RPMI7951 (cell line): ENCODE measurements at places on chromosomes 3 and 15.

GRCh38 chr3:150237490-150237889 lies 170.6 kb upstream of the TSC22D2 start:
- DNase-seq, result peak; percentile 93

- peak; percentile 64 for DNase-seq
Observed at GRCh38 chr15:62483814-62484213, 318.7 kb upstream of the C2CD4B start.

GRCh38 chr3:15977598-15978232 lies 179.9 kb upstream of the ANKRD28 start:
- no peak for DNase-seq

- peak; percentile 21 for DNase-seq
Observed at GRCh38 chr3:31876331-31876730, 104.7 kb downstream of the OSBPL10 start.

- DNase-seq, result no peak
Observed at GRCh38 chr3:195075941-195076875, 194.8 kb downstream of the XXYLT1 start.

- DNase-seq, result no peak
Observed at GRCh38 chr3:63726656-63727055, 74.2 kb downstream of the SNTN start.

- peak; percentile 70 for DNase-seq
Observed at GRCh38 chr3:108159865-108160264, 62.4 kb downstream of the IFT57 start.

DNA sequence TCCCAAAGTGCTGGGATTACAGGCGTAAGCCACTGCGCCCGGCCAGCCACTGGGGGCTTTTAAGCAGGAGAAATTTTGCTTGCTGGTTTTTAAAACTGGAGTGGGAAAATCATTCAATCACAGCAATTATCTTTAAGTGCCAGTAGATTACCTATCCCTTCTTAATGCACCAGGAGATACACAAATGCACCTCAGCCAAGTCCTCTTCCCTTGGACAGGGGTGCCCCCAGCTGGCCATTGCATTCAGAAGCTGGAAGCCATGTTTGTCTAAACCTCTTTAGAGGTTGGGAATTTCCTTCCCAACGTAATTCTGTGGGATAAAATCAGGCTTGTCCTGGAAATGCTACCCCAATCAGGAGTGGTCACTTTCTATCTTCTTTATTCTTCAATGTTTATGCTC lies 26.6 kb downstream of the MIX23 start:
- peak; percentile 24 for DNase-seq

- DNase-seq, result no peak
Observed at GRCh38 chr3:4750306-4750968, 228.8 kb upstream of the BHLHE40 start.

GRCh38 chr3:161913786-161914389 lies 417.3 kb downstream of the OTOL1 start:
- DNase-seq, result peak; percentile 66

DNA sequence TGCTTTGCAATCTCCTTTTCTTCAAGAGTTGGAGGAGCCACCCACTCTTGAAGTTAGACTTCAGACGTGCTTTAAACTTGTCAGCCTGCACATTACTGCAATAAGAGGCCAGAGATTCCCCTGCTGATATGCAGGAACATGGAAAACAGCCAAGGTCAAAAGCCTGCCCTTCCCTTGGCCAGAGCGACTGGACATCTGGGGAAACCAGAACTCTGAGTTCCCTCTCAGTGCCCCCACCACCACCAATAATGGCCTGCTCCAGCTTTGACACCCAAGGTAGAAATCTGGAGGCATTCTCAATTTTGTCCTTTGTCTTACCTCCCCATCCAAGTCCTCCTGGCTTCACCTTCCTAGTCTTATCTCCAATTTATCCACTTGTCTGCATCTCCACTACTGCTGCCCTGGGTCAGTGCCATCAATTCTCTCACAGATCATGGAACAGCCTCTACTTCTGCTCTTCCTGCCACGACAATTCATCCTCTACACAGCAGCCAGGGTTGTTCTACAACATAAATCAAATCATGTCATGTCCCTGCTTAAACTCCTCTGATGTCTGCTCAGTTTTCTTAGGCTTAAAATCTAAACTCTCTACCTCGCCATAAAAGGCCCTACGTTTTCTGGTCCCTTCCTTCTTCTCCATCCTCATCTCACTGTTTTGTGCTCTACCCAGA lies 191.6 kb upstream of the WNT5A start:
- peak; percentile 42 for DNase-seq

DNA sequence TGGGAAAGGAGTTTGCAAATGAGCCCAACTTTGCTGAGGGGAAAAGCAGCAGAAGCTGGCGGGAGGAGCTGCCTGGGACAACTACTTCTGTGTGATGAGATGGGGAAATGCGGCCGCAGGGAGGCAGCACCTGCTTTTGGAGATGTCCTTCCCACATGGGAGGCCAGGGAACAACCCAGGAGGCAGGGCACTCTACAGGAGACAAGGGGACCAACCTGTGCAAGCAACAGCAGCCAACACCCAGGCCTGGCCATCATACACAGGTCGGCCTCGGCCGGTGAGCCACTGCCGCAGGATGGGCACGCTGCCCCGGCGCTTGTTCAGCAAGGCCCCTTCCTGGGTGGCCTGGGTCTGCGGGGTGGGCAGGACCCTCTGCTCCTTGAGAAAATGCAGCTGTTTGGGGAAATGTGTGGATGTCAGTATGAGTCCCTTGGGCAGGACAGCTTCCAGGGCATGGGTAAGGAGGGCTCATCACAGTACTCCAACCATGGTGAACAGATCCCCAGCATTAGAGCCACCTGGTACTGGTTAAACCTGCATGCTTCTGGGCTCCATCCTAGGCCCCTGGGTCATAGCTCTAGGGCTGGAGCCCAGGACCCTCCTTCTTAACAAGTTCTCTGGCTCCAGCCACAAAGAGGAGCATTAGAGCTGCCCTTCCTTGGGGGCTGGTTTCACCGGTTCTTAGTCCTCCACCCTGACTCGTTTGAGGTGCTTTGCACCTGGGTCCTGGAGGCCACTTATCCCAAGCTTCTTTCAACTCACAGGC lies 11.6 kb downstream of the EPB42 start:
- peak; percentile 13 for DNase-seq

GRCh38 chr3:196688349-196688748 lies 23.7 kb downstream of the CEP19 start:
- DNase-seq, result no peak

DNA sequence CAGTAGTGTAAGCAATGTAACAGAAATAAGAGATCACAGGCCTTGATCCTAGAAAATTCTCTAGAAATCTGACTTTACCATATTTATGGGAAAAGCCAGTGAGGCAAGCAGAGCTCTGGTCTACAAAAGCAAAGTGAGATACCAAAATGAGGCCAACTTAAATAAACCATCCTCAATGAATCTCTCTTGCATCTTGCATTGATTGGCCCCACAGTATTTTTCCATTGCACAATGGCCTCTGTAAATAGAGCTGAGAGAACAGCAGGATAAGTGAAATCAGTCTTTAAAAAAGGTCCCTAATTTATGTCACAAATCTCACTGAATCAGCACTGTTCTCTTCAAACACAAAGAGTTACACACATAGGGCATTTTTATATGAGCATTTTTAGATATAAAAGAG lies 8.9 kb downstream of the CFAP20DC start:
- no peak for DNase-seq
